ENCODE measurements at places on chromosomes 2 and 18. TPM values are rescaled to one million over a fixed set of nuclear protein-coding genes. Genes with fewer than 3 reads are reported as not detected.

The MARCHF4 gene
- not detected for total RNA-seq

The UGT1A10 gene
- total RNA-seq = not detected

The FEV gene
- not detected for total RNA-seq

The TLX2 gene
- 0.16 TPM for total RNA-seq

The FN1 gene
- 0.11 TPM for total RNA-seq

The RAB6C gene
- not detected for total RNA-seq

The MTX2 gene
- 27.3 TPM for total RNA-seq

The ZAP70 gene
- 218 TPM for total RNA-seq

The PMAIP1 gene
- total RNA-seq = 98.9 TPM

The MRPS9 gene
- total RNA-seq = 45.1 TPM

The POTEJ gene
- not detected for total RNA-seq

The CAPN13 gene
- not detected for total RNA-seq

The HRH4 gene
- total RNA-seq = not detected

The KCNJ13 gene
- not detected for total RNA-seq

The KCNIP3 gene
- not detected for total RNA-seq

Measured in activated CD8-positive, alpha-beta T cell treated with anti-CD3 and anti-CD28 coated beads for 36 hours (primary cell).